ENCODE measurements at places on chromosomes 12 and 14.

DNA sequence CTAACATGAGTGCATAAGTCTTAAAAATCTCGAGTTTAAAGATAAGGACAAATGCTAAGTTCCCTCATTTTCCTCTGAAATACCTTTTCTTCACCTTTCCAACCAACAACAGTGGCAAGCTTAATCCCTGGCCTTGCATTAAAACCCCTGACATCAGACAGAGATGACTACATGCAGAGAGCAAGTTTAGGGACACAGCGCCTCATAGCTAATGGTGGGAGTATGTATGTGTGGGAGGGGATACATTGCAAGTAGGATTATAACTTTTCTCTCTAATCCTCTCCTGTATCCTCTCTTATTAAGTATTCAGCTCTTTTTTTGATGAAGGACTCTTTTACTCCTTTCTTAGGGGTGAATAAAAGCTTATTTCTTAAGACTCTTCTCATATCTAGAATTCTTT is 547.1 kb downstream of the CCER1 start:
- DNase-seq, result no peak

DNA sequence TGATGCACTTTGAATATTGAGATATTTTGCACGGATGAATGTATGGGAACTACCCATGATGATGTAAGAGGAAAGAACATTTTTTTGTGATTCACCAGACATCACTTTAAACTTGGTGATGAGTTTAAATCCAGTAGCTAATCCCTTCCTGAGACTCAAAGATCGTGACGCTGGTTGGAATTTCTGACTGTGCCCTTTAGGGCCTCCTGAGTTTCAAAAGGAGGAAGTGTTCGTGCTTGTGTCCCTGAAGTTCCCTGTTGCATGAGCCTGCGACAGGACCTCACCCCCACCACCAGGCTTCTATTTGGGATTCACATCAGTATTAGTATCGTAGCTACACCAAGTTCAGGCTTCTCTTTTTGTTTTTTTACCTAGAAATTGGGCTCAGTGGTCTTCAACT is 18.6 kb upstream of the RIN3 start:
- DNase-seq, result no peak

GRCh38 chr14:53767566-53767965 is 189.1 kb downstream of the BMP4 start:
- DNase-seq, result no peak

GRCh38 chr12:74846116-74846515 is 308.5 kb downstream of the ATXN7L3B start:
- DNase-seq, result no peak

DNA sequence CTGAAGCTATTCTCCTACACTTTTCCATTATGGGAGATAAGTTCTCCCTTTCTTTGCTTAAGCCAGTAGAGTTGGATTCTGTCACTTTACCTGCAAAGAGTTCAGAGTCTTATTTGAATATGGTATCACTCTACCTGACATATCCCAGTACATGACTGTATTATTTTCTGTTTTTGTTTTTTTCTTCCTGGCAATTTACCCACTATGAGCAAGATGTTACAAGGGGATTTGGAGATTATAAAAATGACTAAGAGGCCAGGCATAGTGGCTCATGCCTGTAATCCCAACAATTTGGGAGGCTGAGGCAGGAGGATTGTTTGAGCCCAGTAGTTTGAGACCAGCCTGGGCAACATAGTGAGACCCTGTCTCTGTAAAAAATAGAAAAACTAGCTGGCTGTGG is 46.4 kb upstream of the CHST11 start:
- DNase-seq, result no peak

- DNase-seq, result no peak
These were observed 7.6 kb upstream of the PFDN5 start for GRCh38 chr12:53287741-53288216.

- no peak for DNase-seq
These were observed at the start of gene PLEKHG7 for GRCh38 chr12:92702754-92703679. Gene PLEKHG7 (plus strand): TSS chr12:92702989. CDS start chr12:92706632, 3,643 bp downstream.

- DNase-seq, result no peak
These were observed 113.8 kb downstream of the BCL11B start for GRCh38 chr14:99158150-99158549.

DNA sequence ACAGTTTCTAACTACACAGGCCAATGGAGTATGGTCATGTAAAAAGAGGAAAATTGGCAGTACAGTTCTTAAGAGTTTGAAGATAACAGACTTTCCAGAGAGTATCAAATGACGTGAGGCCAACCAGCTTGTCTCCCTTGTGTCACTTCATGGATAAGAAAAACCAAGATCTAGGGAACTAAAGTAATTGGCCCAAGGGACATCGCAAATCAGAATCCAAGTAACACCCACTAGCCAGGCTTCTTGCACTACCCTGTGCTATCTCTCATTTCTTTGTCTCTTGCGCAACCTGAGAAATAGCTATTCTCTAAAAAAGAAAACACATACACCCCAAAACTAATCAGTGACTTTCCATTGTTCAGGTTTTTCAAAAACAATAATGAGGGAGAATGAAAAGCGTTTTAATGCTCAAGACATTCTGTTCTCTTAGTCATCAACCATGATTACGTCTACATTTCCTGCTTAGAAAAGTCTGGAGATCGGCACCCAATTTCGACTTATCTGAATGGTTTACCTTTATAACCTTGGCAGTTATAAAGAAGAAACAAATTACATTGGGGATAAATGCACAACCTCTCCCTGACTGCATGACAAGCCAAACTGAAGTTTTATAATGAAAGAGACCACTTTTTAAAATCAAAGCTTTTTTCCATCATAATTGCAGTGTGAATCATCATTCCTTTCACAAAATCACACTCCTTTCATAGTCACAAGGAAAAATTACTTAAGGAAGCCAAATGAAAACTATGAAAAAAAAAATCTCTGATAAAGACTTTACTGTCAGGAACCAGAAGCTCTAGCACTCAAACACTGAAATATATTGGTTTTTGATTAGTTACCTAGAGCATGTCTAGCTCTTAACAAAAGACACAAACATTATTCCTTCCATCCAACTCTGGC is 42.1 kb downstream of the TMTC1 start:
- DNase-seq, result no peak

All from activated gamma-delta T cell (primary cell).